ENCODE measurements at places on chromosomes 7 and 10. TPM values are rescaled to one million over a fixed set of nuclear protein-coding genes. Genes with fewer than 3 reads are reported as not detected.

DNA sequence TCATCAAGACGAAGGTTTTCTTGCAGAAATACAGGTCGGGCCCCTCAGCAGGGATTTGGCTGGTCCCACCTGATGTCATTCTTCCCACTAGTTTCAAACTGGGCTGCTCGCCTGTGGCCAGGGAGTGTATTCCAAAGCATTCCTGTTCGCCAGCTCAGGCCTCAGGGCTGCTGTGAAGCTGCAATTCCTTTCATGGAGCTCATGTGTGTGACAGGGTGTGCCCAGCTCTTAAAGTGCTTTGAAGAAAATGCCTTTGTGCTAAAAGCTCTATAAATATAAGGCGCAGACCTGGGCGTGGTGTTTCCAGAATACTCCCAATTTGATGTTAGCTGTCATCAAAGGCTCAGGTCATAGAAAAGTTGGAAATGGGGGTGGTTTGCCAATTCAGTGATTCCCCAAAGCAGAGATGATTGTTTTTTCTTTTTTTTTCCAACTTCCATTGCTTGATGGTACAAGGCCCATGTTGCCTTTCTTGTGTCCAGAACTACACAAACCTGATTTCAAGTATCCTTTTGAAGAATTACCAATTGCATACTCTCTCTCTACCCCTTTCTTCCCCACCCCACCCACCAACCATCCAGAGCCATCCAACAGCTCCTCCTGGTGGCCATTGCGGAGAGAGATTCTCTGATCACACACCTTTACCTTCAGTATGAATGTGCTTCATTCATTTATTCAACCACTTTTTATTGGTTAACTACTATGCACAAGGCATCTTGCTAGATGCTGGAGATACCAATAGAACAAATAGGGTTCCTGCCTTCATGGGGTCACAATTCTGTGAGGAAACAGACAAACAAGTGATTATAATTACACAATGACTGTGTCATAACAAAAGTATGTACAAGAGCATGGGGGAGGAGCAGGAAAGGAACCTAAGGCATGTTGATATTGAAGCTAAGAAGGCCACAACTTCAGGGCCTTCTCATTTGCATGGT is 297.3 kb upstream of the LYZL1 start:
- peaks cover 10% of the 10 kb centered on the region for H3K4me1 ChIP-seq
- H3K27ac ChIP-seq, result peak overlapping the region; percentile 84
- no peaks in the 10 kb centered on the region for H3K27me3 ChIP-seq

DNA sequence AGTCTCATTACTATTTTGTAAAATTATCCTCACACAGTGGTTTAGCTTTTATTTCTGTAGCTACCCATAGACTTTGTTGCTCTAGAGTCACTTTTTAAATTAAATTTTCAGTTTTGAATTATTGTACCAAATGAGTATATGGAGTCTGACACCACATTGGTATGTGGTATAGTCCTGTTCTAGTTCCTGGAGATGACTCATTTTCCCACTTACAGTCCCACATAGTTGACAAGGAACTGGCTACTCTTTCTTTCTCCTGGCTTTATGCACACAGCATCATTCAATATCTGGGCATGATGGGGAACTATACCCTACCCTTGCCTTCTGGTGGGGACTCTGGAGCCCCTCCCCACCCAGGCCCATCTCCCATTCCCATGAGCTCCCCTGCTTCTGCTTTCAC is 92.6 kb upstream of the RAB11FIP2 start:
- no peak overlapping the region for H3K27ac ChIP-seq
- H3K4me1 ChIP-seq, result no peaks in the 10 kb centered on the region
- no peaks in the 10 kb centered on the region for H3K27me3 ChIP-seq
- H3K4me3 ChIP-seq, result no peak overlapping the region
- no peak for DNase-seq
- H3K36me3 ChIP-seq, result no peaks in the 10 kb centered on the region

DNA sequence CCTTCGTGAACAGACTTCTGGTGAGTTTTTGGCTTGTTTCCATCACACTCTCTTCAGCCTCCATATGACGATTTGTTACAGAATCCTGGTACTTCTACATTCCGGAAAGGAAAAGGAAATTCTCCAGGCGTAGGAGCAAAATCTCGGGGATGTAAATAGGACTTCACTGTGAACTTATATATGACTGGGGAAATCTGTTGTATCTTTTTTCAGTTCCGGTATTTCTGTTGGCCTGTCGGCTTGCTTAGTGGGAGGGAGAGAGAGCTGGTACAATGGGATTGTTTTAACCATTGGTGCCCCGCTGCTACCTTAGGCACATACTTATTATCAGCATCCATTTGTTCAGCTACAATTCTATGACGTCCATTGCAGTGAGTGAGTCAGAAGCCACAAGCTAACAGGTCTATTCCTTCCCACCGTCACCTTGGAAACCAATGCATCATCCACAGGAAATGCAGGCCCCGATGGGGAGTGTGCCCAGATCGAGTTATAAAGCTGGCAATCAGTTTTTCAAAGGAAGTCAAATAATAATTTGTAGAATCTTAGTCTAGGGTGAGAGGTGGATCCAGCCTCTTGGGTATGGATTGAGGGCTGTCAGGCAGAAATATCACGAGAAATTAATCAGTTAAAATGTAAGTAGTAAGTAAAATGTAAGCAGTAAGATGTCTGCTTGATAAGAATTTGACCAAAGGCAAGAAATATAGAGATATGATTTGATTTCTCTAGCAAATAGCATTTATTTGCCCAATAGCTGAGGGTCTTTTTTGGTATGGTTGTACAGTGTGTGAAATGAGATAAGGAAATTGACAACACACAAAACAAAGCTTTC is 92.0 kb upstream of the MKLN1 start:
- no peaks in the 10 kb centered on the region for H3K36me3 ChIP-seq
- H3K27ac ChIP-seq, result no peak overlapping the region
- DNase-seq, result peak; percentile 41

GRCh38 chr7:157248659-157249058 is 88.1 kb upstream of the DNAJB6 start:
- DNase-seq, result no peak
- no peaks in the 10 kb centered on the region for H3K27me3 ChIP-seq
- no peak overlapping the region for H3K4me3 ChIP-seq
- H3K27ac ChIP-seq, result no peak overlapping the region
- H3K4me1 ChIP-seq, result no peaks in the 10 kb centered on the region

DNA sequence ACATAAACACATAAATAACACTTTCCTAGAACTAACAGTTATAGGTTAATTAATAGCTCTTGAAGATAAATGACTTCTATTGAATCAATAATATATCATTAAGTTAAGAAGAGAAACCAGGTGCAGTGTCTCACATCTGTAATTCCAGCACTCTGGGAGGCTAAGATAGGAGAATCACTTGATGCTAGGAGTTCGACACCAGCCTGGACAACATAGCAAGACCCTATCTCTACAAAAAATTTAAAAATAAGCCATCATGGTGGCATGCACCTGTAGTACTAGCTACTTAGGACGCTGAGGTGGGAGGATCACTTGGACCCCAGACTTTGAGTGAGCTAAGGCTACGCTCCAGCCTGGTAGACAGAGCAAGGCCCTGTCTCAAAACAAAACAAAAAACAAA is 38.8 kb downstream of the AKR1D1 start:
- no peak overlapping the region for H3K27ac ChIP-seq
- H3K4me1 ChIP-seq, result no peaks in the 10 kb centered on the region
- no peak overlapping the region for H3K4me3 ChIP-seq
- DNase-seq, result no peak

DNA sequence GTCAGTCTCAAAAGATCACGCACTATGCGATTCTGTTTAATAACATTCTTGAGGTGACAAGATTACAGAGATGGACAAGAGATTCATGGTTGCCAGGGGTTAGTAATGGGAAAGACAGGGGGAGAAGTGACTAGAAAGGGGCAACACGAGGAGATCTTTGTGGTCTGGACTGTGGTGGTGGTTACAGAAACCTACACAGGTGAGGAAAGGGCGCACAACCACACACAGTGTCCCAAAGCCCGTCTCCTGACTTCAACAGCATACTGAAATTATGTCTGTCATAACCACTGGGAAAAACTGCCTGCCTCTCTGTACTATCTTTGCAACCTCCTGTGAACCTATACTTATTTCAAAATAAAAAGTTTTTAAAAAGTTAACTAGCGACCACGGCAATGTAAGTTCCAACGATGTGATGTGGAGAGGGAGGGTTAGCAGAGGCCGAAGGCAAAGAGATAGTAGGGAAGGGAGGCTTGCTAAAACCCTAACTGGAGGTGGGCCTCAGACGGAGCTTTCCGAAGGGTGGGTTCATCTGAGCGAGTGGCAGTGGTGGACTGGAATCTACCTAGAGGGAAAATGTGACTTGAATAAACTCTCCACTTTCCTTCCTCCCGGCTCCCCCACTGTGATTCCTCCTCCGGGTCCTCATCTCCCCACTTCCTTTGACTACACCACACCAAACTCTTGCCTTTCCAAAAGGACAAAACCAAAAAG is 43.7 kb downstream of the GNA12 start:
- H3K27me3 ChIP-seq, result no peaks in the 10 kb centered on the region
- no peak overlapping the region for H3K27ac ChIP-seq
- DNase-seq, result no peak
- no peaks in the 10 kb centered on the region for H3K36me3 ChIP-seq

DNA sequence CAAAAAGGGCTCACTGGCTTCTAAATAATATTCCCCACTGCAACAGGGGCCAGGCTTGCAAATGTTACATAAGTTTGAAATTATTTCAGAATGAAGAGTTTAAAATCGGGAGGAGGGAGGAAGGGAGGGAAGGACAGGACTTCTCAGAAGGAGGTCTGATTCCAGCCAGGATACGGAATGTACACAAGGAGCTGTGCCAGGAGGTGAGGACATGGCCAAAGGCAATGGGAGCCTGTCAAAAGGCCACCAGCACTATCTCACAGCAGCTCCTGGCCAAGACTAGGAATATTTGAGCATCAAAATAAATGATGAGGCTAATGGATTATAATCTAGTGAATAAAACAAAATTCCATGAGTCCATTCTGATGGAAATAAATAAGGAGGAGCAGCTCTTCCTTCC is 18.6 kb upstream of the DRGX start:
- H3K27ac ChIP-seq, result no peak overlapping the region
- no peaks in the 10 kb centered on the region for H3K27me3 ChIP-seq
- no peaks in the 10 kb centered on the region for H3K4me1 ChIP-seq

GRCh38 chr7:100221767-100222444 is 2.2 kb downstream of the PVRIG start:
- no peak overlapping the region for H3K27ac ChIP-seq
- H3K27me3 ChIP-seq, result no peaks in the 10 kb centered on the region
- no peak overlapping the region for H3K4me3 ChIP-seq
- no peak for DNase-seq

DNA sequence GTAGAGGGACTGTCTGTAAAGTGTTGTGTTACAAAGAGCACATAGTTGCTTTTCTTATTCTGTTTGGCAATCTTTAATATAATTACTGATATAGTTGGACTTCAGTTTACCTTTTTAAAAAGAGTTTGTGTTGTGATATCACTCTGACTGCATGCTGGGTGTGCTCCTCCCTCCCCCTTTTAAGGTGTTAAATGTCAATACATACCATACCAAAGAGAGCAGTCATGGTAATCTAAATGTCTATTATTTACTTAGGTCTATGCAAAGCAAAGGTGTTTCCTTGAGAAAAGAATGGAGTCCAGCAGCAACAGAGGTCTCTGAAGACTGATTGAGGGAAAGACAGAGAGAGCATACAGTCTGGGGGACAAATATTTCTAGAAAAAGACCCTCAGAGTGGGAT is 275.1 kb upstream of the NRP1 start:
- H3K4me3 ChIP-seq, result no peak overlapping the region
- no peak overlapping the region for H3K27ac ChIP-seq
- no peak for DNase-seq

DNA sequence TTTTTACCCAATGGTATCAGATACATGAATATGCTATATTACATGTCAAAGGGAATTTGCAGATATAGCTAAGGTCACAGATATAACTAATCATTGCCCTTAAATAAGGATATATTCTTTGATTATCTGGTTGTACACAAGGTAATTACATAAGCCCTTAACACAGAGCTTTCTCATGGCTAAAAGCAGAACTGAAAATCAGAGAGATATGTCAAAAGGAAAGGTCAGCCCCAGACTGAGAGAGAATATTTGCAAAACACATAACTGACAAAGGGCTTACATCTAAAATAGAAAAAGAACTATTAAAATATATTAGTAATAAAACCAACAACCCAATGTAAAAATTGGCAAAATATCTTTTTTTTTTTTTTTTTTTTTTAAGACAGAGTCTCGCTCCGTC is 1029.5 kb upstream of the LRRN3 start:
- H3K4me1 ChIP-seq, result no peaks in the 10 kb centered on the region
- no peak overlapping the region for H3K27ac ChIP-seq
- no peaks in the 10 kb centered on the region for H3K27me3 ChIP-seq
- no peak for DNase-seq

LRRC4 gene
- 2.2 TPM for total RNA-seq

PLOD3 gene
- 55.9 TPM for total RNA-seq

TWIST1 gene
- 26.0 TPM for total RNA-seq

KNDC1 gene
- total RNA-seq, result 0.14 TPM

METTL27 gene
- 1.2 TPM for total RNA-seq

ITPRID1 gene
- total RNA-seq, result not detected

COL28A1 gene
- 3.0 TPM for total RNA-seq

MOGAT3 gene
- total RNA-seq, result not detected

COPS6 gene
- total RNA-seq, result 76.2 TPM

PLXNA4 gene
- 12.2 TPM for total RNA-seq

ANKIB1 gene
- 37.1 TPM for total RNA-seq

All from thoracic aorta (tissue), 2 donors.